ENCODE measurements at places on chromosomes 1 and 21. TPM values are rescaled to one million over a fixed set of nuclear protein-coding genes. Genes with fewer than 3 reads are reported as not detected.

SERPINC1 gene
- 0.30 TPM for total RNA-seq

RGS4 gene
- 1.9 TPM for total RNA-seq

GRCh38 chr1:59819566-59820438, 5.1 kb downstream of the HOOK1 start:
- no peaks in the 10 kb centered on the region for H3K4me1 ChIP-seq
- no peak overlapping the region for H3K4me3 ChIP-seq
- no peak overlapping the region for H3K27ac ChIP-seq
- no peak for DNase-seq
- H3K36me3 ChIP-seq: no peaks in the 10 kb centered on the region

DNA sequence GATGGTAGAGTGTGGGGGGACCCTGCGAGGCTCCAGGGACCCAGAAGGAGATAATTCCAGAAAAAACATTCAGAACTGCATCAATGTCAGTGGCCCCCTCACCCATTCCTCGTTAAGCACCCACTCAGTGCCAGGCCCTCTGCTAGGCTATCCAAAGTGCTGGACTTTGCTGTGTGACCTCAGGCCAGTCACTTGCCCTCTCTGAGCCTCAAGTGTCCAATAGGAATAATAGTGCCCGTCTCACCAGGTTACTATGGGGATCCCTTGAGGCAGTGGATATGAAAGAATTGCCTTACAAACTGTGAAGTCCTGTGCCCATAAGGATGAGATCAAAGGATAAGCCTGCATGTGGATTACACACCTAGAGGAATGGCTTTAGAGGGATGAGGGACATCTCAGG, 83.4 kb downstream of the IGSF21 start:
- H3K4me3 ChIP-seq: no peak overlapping the region
- DNase-seq: no peak
- H3K27me3 ChIP-seq: peaks cover 8% of the 10 kb centered on the region
- H3K36me3 ChIP-seq: no peaks in the 10 kb centered on the region

DNA sequence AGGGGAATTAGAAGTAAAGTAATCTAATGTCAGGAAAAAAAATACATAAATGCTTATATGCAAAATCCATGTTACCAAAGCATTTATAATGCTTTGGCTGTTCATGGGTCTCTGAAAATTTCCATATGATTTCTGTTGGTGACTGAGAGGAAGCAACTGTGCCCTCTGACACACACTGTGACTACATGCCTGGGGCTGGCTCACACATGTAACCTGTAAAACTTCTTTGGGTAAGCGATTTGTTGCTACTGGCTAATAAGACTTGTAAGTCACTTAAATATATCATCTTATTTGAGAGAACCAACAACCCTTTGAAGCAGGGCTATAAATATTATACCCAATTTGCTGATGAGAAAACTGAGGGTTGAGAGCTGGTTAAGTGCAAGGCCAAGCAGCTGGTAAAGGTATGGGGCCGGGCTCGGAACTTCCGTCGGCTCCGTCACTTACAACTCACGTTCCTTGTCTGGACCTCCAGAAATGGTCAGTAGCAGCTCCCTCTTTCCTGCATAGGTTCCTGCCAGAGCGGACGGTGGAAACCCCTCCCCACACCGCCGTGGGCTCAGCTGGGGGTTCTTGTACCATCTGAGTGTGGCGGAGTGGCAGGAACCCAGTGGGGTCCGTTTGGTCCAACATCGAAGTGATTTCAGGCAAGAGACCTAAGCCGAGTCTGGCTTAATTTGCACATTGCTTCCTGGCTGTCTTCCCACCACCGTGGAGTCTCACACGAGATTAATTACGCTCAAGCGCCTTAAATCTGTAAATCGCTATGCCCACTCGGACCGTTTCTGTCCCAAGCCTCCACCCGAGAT, 714 bp downstream of the DFFA start:
- H3K27me3 ChIP-seq: no peaks in the 10 kb centered on the region
- H3K4me3 ChIP-seq: peak overlapping the region; percentile 80
- H3K4me1 ChIP-seq: peaks cover 35% of the 10 kb centered on the region
- peak overlapping the region; percentile 75 for H3K27ac ChIP-seq

DNA sequence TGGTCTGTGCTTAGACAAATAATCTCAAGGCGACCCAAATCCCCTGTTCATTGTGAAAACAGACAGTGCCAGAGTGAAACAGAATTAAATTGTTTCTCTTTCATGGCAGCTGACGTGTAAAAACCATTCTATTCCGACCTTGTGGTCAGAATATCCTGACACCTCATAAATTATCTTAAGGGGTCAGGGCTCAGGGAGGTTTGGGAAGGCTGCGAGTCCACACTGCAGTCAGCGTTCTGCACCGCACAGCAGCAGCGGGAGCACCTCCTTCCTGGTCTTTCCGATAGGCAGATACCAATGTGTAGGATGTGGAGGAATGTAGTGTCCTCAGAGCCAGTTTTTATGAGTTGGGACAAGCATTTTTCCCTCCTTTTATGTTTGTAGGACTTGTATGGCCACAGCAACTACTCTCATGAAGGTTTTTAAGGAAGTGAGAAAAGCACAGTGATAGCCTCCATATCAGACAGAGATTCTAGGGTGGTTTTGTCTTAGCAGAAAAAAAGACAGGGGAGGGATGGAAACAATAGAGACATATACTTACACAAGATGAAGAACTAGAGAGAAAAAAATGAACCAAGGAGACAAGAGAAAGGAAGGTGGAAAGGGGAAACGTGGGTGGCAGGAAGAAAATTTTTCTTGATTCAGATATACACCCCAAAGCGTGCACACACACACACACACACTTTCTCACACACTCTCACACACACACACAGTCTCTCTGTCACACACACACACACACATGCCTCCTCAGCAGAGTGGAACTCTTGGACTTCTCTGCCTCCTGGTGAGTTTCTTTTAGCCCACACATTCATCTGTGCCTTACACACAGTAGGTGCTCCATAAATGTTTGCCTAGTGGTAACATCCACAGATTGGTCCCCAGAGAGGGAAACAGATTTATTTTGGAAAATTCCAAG, 68.6 kb downstream of the NTMT2 start:
- no peaks in the 10 kb centered on the region for H3K27me3 ChIP-seq
- no peaks in the 10 kb centered on the region for H3K36me3 ChIP-seq
- H3K27ac ChIP-seq: no peak overlapping the region
- H3K4me1 ChIP-seq: no peaks in the 10 kb centered on the region

DNA sequence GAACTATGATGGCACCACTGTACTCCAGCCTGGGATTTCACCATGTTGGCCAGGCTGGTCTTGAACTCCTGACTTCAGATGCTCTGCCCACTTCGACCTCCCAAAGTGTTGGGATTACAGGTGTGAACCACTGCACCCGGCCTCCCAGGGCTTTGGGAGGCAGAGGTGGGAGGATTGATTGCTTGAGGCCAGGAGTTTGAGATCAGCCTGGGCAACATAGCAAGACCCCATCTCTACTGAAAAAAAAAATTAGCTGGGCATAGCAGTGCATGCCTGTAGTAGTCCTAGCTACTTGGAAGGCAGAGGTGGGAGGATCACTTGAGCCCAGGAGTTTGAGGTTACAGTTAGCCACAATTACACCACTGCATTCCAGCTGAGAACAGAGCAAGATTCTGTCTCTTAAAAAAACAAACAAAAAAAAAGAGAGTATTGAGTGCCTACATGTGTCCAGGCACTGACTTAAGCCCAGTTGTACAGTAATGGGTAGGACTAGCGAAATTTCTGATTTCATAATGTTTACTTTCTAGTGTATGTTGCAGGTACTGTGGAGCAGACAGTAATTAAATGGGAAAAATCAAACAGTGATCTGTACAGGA, 4.2 kb downstream of the MANEAL start:
- no peak for DNase-seq
- H3K27ac ChIP-seq: no peak overlapping the region
- peaks cover 14% of the 10 kb centered on the region for H3K4me1 ChIP-seq
- peaks cover 6% of the 10 kb centered on the region for H3K36me3 ChIP-seq

DNA sequence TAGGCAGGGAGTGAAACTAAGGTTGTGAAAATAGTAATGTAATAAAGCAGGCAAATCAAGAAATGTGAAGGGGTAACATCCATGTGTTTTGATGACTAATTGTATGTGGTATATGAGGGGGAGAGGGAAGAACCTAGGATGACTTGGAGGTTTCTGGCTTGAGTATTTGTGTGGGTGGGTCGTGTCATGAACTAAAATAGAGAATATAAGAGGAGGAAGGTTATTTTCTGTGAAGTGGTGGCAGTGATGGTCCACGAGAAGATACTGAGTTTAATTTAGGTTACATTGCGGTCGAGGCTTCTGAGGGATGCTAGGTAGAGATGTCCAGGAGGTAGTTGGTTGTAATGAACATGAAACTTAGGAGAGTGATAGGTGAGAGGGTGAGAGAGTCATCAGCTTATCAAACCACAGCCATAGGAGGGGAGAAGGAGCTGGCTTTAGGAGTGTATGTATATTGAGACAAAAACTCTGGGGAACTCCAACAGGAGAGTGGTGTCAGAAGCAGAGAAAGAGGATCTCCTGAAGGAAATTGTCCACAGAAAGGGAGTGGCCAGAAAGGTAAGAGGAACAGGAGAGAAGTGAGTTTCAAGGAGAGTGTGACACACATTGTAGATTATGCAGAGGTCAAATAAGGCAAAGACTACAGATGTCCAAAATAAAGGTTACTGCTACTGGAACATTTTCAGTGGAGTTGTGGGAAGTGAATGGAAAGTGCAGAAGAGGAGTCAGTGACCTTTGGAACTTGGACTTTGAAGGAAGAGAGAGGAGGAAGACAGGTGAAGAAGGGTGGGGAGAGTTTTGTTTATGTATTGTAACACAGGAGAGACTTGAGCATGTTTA, 89.0 kb upstream of the MACF1 start:
- H3K36me3 ChIP-seq: no peaks in the 10 kb centered on the region
- no peak for DNase-seq
- H3K4me1 ChIP-seq: peaks cover 19% of the 10 kb centered on the region
- no peak overlapping the region for H3K4me3 ChIP-seq
- no peak overlapping the region for H3K27ac ChIP-seq

DNA sequence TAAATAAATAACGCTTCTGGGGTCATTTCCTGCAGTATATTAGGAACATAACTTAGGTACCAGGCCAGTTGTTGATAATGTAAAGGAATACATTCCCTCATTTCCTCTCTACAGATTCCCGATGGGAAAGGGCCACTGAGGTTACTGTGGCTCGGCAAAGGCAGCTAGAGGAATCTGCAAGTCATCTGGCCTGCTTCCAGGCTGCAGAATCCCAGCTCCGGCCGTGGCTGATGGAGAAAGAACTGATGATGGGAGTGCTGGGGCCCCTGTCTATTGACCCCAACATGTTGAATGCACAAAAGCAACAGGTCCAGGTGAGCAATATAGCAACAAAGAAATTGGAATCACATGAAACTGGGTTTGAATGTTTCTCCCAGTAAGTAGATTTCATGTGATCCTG, 109.6 kb upstream of the BMP8A start:
- H3K4me3 ChIP-seq: no peak overlapping the region
- H3K4me1 ChIP-seq: no peaks in the 10 kb centered on the region
- no peaks in the 10 kb centered on the region for H3K27me3 ChIP-seq
- H3K27ac ChIP-seq: no peak overlapping the region

GRCh38 chr1:23718482-23718881, 24.8 kb upstream of the ELOA start:
- no peaks in the 10 kb centered on the region for H3K27me3 ChIP-seq
- H3K27ac ChIP-seq: no peak overlapping the region
- H3K36me3 ChIP-seq: no peaks in the 10 kb centered on the region
- H3K4me1 ChIP-seq: no peaks in the 10 kb centered on the region
